ENCODE measurements at places on chromosomes 3 and 15. TPM values are rescaled to one million over a fixed set of nuclear protein-coding genes. Genes with fewer than 3 reads are reported as not detected.

The IL1RAP gene
- polyA plus RNA-seq, result 1.1 TPM

The CTDSPL gene
- polyA plus RNA-seq, result 4.3 TPM

The PCLAF gene
- polyA plus RNA-seq, result 0.42 TPM

The TIMP4 gene
- 17.5 TPM for polyA plus RNA-seq

The FES gene
- 5.5 TPM for polyA plus RNA-seq

The CLDN16 gene
- not detected for polyA plus RNA-seq

The CEP19 gene
- polyA plus RNA-seq, result 6.2 TPM

The SLC28A2 gene
- 0.01 TPM for polyA plus RNA-seq

The GHSR gene
- polyA plus RNA-seq, result not detected
